ENCODE measurements at places on chromosomes 13 and 19. TPM values are rescaled to one million over a fixed set of nuclear protein-coding genes. Genes with fewer than 3 reads are reported as not detected.

DNA sequence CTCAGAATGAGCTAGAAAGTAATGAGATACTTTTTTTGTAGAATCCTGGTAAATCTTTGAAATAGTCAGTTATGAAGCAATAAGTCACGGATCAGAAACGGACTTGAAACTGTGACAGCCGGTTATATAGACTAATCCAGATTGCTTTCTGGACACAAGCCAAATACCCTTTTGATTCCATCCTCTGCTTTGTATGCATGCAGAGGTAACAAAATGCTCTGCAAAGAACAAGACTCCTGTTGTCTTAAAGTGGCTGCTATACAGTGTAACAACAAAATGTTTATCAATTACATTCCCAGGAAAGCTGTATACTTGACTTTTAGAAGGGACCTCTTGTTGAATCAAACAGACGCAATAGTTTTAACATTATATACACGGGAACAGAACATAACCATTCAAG, 66.5 kb upstream of the STARD13 start:
- DNase-seq = no peak

DNA sequence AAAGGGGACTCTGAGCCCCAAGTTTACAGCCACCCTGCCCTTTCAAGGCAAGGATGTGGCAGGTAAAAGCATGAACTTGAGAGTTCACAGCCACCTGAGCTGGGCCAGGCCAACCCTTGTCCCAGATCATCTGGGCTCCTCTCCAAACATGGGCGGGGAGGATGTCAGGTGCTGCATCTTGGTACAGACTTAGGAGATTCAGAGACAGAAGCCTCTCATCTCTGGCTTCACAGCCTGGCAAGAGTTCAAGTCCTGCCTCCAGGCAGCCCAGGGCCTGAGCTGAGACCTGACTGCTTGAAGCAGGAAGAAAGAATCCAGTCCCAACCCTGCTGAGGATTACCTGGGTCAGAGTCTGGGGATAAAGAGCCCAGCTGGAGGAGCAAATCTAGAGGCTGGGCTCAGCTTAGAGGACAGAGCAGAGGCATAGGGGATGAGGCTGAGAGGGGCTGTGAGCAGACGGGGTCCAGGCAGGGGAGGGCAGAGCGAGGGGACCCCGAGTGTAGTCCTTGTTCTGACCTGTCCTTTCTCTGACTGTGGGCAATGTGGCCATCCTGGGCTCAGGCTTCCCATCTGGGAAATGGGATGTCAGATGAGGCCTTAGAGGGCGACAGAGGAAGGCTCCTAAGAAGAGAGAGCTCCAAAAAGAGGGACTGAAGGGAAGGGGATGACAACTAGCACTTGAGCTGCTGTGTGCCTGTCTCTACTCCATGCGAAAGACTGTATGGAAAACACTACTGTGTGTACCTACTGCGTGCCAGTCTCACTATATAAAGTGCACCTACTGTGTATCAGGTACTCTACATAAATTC, 6.6 kb upstream of the OR10H5 start:
- DNase-seq = peak; percentile 6

- no peak for DNase-seq
Measured at GRCh38 chr13:30718661-30719524, 16.4 kb upstream of the ALOX5AP start.

DNA sequence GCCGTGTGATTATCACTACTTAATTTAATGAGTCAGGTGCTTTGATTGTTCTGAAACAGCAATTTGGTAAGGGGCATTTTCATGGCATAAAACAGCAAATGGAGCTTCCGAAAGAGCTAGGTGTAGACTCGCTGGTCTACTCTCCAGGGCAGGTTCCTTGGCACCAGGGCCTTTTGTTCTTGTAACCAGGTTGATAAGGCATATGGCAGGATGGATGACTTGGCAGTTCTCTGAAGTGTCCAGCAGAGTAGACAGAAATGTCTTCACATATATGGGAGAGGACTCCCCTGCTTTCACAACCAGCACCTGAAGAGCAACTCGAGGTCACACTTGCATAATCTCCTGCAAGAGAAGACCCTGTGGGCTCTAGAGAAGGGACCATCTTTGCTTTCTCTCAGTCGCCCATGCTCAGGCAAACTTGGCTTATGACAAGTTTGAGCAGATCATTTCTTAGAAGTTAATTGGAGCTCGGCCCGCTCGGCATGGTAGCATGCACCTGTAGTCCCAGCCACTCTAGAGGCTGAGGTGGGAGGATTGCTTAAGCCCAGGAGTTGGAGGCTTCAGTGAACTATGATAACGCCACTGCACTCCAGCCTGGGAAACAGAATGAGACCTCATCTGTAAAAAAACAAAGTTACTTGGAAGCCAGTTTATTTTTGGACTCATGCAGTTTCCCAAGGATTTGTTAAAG, 23.3 kb upstream of the WASF3 start:
- peak; percentile 75 for DNase-seq

- DNase-seq = no peak
Measured at GRCh38 chr13:77860507-77860981, 58.1 kb downstream of the EDNRB start.

- no peak for DNase-seq
Measured at GRCh38 chr19:13669780-13670355, 94.5 kb upstream of the MRI1 start.

GRCh38 chr13:26784704-26785639, 24.4 kb upstream of the GPR12 start:
- DNase-seq = no peak

The IL17D gene
- 8.5 TPM for total RNA-seq

- DNase-seq = no peak
Measured at GRCh38 chr13:66378894-66379293, 851.2 kb downstream of the PCDH9 start.

DNA sequence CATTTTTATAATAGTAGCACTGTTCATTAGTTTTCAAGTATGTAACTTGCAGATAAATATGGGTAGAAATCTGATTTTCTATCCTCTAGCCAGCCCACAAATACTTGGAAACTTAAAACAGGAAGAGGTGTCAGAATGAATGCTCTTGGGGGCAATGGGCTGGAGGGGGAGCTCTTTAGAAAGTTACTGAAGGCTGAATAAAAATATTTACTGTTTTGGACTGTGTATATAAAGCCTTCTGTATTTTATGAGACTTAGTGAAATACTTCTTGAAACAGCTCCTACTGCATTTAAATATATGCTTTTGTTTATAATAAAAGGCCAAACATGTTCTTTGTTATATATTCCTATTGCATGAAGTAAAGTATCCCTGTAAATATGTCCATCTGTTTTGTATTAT, 138.8 kb downstream of the RGCC start:
- DNase-seq = no peak

DNA sequence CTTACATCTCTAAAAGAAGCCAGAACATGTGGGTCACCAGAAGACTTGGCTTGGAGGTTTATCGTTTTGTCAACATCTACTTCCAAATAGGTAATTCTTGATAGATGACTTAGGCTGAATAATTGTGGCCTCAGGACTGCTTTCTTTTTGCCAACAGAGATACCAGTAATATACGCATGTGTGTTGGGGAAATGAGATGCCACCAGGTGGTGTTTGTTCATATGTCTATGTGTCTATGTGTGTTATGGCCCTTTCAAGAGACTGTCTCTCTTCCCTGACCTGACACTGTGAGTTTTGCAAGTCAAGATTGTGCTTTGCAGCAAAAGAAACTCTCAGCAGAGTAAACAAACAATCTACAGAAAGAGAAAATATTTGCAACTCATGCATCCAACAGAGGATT, 31.6 kb upstream of the METTL21C start:
- no peak for DNase-seq

The PSG6 gene
- total RNA-seq = not detected

DNA sequence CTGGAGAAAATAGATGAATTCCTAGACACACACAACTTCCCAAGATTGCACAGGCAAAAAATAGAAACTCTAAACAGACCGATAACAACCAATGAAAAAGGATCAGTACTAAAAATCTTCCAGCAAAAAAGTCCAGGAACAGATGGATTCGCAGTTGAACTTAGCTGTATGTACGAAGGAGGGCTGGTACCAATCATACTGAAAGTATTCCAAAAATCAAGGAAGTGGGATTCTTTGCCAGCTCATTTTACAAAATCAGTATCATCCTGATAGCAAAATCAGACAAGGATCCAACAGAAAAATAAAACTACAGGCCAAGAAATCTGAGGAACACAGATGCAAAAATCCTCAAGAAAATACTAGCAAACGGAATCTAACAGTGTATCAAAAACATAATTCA, 6.5 kb upstream of the LILRB2 start:
- DNase-seq = no peak

The TMEM255B gene
- 7.9 TPM for total RNA-seq

- no peak for DNase-seq
Measured at GRCh38 chr19:13153569-13154240, 3.5 kb downstream of the IER2 start.

The SLAIN1 gene
- 149 TPM for total RNA-seq

The FGF9 gene
- 21.1 TPM for total RNA-seq

The SKA3 gene
- total RNA-seq = 12.2 TPM

GRCh38 chr13:110471833-110472162, 89.7 kb downstream of the RAB20 start:
- no peak for DNase-seq

DNA sequence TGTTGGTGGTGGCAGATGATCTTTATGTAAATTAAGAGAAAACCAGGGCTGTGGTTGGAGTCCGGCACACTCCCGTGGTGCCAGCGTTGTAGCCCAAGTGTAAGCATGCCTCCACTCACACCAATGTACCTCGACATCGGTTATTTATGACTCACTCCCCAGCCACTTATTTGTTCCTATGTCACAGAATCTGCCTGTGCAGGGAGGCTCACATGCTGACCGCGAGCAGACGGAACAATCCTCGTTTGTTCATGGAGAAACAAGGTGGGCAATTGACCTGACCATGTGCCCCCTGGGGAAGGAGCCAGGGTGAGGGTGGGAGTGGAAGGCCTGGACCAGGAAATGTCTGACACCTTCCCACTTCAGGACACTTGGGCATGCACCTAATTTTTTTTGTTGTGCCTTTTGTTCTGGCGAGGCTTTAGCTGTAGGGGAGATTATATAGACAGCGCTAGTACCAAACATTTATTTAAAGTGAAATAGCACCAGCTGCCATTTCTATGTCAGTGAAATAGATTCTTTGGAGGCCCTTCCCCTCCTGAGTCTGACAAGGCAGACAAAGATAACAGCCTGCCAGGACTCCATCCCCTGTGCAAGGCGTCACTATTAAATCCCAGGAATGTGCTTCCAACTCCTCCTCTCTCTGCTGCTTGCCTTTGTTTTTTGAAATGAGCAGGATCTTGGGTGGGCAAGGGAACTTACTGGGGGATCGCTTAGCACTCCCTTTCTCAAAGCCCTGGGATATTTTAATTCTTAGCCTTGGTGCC, 394.2 kb downstream of the FGF9 start:
- DNase-seq = no peak

The NLRP5 gene
- not detected for total RNA-seq

GRCh38 chr19:32863841-32864240, 5.7 kb downstream of the SLC7A9 start:
- no peak for DNase-seq

GRCh38 chr13:28452755-28453154, 42.2 kb downstream of the FLT1 start:
- DNase-seq = no peak

The DNAJB1 gene
- total RNA-seq = 26.3 TPM

- no peak for DNase-seq
Measured at GRCh38 chr19:8174706-8175105, 25.3 kb upstream of the FBN3 start.

DNA sequence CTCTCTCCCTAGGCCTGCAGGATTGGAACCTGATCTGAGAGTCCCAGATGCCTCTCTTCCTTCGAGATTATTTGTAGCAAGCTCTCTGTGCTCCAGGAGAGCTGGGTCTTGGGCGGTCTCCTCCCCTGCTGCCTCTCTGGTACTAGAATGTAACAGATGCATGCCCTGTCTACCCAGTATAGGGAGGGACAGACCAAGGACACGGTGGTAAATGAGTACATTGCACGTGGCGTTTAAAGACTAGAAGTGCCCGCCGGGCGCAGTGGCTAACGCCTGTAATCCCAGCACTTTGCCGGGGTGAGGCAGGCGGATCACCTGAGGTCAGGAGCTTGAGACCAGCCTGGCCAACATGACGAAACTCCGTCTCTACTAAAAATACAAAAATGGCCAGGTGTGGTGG, 11.7 kb downstream of the SLC27A1 start:
- DNase-seq = no peak

The SIGLEC9 gene
- total RNA-seq = 1.6 TPM

DNA sequence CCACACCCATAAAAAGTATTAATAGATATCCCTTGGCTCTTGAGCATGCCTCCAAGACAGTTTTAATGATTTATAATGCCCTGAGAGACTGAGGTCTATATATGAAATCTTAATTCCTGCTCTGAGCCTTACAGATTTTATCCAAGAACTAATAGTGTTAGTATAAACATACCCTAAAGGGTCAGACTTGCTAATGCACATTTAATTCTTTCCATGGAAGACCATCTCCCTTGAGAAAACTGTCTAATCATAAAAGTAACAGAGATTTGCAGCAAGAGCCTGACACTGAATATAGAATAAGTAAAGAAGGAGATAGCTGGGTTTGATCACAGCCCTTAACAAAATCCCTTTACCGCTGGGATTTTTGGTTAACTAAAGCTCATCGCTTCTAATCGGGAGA, 650.8 kb upstream of the KLF12 start:
- DNase-seq = no peak

- DNase-seq = peak; percentile 99
Measured at GRCh38 chr19:58033741-58034476, at the start of gene ZSCAN1. Gene ZSCAN1 (plus strand): TSS chr19:58034025. CDS start chr19:58037837, 3,812 bp downstream.

The ZNF547 gene
- total RNA-seq = 11.5 TPM

GRCh38 chr19:867301-867793, 7.9 kb downstream of the CFD start:
- DNase-seq = no peak

GRCh38 chr13:41842036-41842620, 118.8 kb downstream of the VWA8 start:
- no peak for DNase-seq

The INTS6 gene
- 50.3 TPM for total RNA-seq

The DDX49 gene
- 32.2 TPM for total RNA-seq

DNA sequence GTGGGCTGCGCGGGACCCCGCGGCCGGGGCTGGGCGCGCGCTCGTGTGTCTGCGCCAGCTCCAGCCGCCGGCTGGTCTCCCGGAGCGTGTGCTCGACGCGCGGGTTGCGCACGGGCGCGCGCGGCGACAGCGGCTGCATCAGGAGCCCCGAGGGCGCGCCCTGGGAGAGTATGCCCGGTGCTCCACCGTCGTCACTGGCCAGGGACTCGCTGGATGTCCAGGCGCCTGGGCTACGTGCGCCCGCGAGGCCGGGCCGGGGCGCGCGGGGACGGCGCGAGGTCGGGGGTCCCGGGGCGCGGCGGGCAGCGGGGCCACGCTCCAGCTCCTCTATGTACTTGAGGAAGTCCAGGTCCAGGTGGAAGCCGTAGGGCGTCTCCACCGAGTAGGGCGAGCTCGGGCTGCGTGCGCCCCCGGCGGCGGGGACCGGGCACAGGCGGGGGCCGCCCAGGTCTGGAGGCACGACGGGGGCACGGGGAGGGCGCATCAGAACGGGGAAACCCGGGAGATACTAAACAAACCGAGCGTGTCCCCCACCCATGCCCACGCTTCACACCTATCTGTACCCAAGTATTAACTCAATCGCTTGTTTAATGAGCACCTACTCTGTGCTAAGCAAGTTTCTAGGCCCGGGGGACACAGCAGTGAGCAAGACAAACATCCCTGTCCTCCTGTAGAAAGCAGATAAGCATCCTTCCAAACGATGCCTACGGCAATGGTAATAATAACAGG, 7.6 kb downstream of the KANK3 start:
- no peak for DNase-seq

Data from cerebellum (tissue), 4 donors.